ENCODE measurements at places on chromosomes 5 and 9. TPM values are rescaled to one million over a fixed set of nuclear protein-coding genes. Genes with fewer than 3 reads are reported as not detected.

DNA sequence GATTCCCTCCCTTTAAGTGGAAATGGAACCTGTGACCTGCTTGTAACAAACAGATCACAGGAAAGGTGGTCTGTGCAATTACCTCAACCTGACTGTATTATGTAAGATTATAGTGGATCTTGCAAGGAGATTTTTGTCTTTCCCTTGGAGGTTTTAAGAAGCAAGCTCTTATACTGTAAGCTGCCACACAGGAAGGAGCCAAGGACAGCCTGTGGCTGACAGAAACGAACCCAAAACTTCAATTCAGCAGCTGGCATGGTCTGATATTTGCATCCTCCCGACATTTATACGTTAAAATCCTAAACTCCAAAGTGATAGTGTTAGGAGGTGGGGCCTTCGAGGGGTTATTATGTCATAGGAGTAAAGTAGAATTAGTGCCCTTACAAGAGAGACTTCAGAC lies 711.8 kb upstream of the CTNND2 start:
- no peak for DNase-seq

DNA sequence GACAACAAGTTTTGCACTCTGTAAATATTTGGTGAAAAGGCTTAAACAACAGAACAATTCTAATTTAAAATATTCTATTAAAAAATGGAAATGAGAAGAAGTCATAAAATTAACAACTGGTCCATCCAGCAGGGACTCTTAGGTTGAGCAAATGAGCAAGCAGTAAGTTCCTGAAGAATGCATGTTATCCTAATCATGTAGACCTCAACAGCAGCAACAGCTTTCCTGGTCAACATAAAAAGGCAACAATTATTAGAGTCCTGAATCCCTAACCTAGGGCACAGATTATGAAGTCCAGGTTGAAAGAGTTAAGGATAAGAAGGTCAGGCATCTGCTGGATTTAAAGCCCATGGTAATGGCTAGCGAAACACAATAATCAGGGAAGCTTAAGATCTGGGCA lies 120.9 kb downstream of the SSBP2 start:
- DNase-seq: no peak

DNA sequence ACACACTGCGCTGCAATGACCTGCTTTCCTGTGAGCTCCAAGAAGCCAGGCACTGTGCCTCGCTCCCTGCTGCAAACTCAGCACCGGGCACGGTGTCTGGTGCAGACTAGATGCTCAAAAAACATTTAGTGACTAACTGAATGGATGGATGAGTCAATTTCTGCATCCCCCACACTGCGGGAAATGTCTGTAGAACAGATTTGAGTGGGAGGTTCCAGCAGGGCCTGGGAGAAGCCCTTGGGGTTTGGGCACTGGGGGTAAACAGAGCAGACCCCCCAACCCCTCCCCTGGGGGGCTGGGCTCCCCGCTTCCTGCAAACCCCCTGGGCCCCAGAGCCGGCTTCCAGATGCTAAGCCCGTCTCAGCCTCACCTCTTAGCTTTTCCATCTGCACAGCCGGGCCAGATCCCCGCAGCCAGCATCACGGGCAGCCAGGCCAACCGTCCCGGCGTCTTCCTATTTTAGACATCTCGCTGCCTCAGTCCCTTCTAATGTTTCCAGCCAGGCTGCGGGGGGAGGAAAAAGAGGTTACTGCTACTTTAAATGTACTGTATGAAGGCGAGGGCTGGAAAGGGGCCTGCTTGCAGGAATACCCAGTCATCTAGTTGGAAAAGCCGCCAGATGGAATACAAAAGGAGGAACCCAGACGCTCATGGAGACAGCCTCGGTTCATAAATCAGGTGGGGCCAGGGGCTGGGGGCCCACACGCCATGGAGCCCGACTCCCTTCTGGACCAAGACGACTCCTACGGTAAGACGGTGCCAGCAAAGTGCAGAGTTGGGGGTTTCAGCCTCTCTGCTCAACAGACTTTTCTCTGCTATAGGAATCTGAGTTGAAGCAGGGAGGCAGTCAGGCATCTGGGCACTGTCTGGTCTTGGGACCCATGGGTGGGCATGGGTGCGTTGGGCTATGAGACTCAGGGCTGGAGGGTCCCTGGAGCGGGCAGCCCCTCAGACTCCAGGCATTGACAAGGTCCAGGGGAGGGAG lies 67.1 kb upstream of the GGTA1 start:
- DNase-seq: no peak

DNA sequence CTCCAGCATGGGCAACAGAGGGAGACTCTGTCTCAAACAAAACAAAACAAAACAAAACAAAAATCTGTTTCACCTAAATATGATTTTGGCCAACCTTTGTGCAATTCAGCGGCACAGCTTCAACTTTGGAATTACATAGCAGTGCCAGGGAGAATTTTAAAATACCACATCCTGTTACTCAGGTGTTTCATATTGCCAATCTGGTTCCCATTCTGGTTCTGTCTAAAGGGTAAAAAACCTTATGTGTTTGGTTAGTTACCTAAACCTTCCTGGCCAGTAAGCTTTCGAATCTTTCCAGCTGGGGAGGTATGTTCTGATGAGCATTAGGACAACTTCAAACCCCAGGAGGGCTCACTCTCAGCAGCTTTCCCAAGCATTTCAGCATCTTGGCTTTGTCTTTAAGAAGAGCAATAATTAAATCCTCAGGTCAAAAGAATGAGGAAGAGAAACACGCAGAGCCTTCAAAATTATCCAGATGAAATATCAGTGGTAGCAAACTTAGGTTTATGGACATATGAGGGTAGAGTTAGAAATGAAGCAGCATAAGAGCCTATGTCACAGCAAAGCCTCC lies 2.7 kb downstream of the DAB2 start:
- no peak for DNase-seq

GRCh38 chr9:5512658-5513452 lies 2.5 kb downstream of the PDCD1LG2 start:
- no peak for DNase-seq

DNA sequence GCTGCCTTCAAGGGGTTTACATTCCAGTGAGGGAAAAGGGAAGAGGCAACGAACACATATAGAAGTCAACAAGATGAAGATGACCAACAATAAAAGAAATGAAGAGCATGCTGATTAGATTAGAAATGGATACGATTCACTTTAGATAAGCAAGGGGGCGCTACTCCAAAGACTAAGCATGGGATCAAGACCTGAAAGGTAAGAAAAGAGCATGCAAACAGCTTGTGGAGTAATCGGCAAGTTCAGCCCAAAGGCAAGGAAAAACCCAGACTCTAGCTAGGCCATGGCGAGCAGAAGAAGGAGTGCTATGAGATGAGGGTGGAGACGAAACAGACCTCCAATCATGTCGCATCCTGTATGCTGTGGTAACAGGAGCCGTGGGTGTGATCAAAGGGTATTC lies 124.4 kb downstream of the FANCC start:
- DNase-seq: no peak

GRCh38 chr5:40437452-40437861 lies 242.3 kb upstream of the PTGER4 start:
- DNase-seq: no peak

DNA sequence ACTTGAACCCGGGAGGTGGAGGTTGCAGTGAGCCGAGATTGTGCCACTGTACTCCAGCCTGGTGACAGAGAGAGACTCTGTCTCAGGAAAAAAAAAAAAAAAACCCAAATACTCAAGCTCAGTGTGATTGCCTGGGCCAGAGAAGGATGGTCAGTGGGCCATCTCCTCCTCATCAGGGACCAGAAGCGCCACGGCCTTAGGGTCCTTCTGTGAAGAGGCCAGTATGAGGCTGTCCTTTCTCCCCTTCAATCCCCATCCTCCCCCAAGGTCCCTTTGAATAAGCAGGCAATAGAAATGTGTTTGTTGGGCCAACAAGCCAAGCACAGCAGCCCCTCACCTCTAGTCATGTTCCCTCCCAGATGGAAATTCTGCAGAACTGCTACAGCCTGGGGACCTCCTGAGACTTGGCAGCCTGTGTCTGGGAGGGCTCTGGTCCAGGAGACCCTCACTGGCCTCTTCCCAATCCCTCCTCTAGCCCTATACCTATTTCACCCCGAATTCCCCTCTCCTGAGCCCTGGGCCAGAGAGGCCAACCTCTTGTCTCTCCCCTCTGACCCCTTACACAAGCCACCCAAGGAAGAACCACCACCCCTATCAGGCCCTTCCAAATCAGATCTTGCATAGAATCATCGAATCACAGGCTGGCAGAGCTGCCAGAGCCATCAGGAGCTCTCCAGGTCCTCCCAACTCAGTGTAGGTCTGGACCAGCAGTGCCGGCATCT lies 1.0 kb downstream of the CSF1R start:
- DNase-seq: no peak

GRCh38 chr5:125410537-125411070 lies 664.2 kb upstream of the ZNF608 start:
- DNase-seq: no peak

- no peak for DNase-seq
These were observed 211.2 kb downstream of the NXNL2 start for GRCh38 chr9:88746029-88746742.

GRCh38 chr9:12965303-12965702 lies 190.5 kb downstream of the LURAP1L start:
- no peak for DNase-seq

GRCh38 chr5:165617491-165617890 lies 2112.1 kb downstream of the MAT2B start:
- DNase-seq: no peak

DNA sequence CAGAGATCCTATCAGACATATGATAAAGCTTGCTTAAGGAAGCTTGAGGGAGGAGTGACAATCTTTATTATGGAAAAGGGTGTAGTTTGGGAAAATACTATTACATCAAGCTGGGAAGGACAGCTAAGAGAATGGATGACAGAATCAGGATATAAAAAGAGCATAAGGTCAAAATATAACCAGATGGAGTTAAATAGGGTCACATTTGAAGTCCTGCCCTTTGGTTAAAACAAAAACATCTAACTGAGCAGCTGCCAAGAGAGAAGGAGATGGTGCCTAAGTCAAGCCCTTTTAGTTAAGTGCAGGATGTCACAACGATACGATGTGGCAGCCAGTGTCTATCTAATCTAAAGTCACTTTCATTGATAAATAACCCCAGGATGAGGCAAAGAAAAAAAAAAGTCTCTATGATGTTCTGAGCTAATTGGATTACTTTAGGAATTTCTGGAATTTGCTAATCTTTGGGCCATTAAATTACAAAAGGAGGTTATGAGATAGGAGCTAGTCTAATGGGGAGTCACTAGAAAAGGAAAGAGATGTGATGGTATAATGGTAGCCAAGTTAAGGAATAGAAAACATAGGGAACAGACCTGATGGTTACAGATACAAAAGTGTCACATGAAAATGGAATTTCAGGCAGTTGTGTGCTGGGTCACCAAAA lies 365.2 kb downstream of the PDE4D start:
- DNase-seq: no peak

GRCh38 chr9:89413963-89414638 lies 83.8 kb downstream of the SEMA4D start:
- DNase-seq: no peak

- no peak for DNase-seq
These were observed 111.2 kb downstream of the EDIL3 start for GRCh38 chr5:84273517-84273883.

- DNase-seq: no peak
These were observed 3.6 kb upstream of the POC5 start for GRCh38 chr5:75720882-75721281.

- DNase-seq: no peak
These were observed 62.5 kb upstream of the SPOCK1 start for GRCh38 chr5:137561608-137562007.

GRCh38 chr5:24477958-24478357 lies 166.8 kb downstream of the CDH10 start:
- DNase-seq: no peak

- no peak for DNase-seq
These were observed 2.9 kb upstream of the CCDC192 start for GRCh38 chr5:127700237-127700766.

GRCh38 chr5:149724130-149724840 lies 5.8 kb upstream of the PPARGC1B start:
- DNase-seq: no peak

DNA sequence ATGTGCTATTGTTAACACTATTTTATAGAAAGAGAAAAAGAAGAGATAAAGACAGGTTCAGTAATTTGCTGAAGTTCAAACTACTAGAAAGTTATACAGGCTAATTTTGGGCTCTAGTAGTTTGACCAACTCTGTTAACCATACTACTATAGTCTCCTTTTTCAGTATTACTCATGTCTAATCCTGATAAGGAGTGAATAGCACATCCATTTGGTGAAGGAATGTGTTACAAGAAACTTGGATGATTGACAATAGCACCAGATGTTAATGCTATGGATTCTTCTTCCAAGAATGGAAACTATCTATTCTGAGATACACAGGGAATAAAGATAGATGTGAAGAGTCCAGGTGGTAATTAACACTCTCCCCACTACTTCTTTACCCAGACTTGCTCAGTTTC lies 677.3 kb downstream of the PRELID2 start:
- no peak for DNase-seq

GRCh38 chr9:6641961-6642360 lies 3.6 kb downstream of the GLDC start:
- DNase-seq: no peak

The MAMDC4 gene
- 3.4 TPM for total RNA-seq

The C9 gene
- not detected for total RNA-seq

The HTR1A gene
- total RNA-seq: not detected

The TSSK1B gene
- not detected for total RNA-seq

The LHX6 gene
- not detected for total RNA-seq

The TAF11L10 gene
- not detected for total RNA-seq

The ARHGEF39 gene
- total RNA-seq: 0.08 TPM

The ITK gene
- 289 TPM for total RNA-seq

The C5orf34 gene
- total RNA-seq: 0.88 TPM

The CCDC192 gene
- total RNA-seq: not detected

The OLFM1 gene
- not detected for total RNA-seq

The UAP1L1 gene
- total RNA-seq: 6.5 TPM

The SEMA6A gene
- total RNA-seq: not detected

The WDR36 gene
- total RNA-seq: 22.4 TPM

The PCDHAC1 gene
- total RNA-seq: not detected

The FAM78A gene
- total RNA-seq: 62.4 TPM

The BARX1 gene
- 0.17 TPM for total RNA-seq

The C8G gene
- not detected for total RNA-seq

The CDH10 gene
- not detected for total RNA-seq

The C5orf52 gene
- not detected for total RNA-seq

The SYNPO gene
- 0.06 TPM for total RNA-seq

The DNAI1 gene
- not detected for total RNA-seq

The KIAA1191 gene
- 64.8 TPM for total RNA-seq

The LAMC3 gene
- total RNA-seq: 0.66 TPM

The AHRR gene
- 0.63 TPM for total RNA-seq

All from CD4-positive, alpha-beta T cell (primary cell).